ENCODE measurements at places on chromosomes 4 and X.

GRCh38 chr4:103482893-103483292, 236.9 kb downstream of the TACR3 start:
- DNase-seq = no peak

- no peak for DNase-seq
Observed at GRCh38 chr4:102554482-102554881, 53.3 kb downstream of the NFKB1 start.

DNA sequence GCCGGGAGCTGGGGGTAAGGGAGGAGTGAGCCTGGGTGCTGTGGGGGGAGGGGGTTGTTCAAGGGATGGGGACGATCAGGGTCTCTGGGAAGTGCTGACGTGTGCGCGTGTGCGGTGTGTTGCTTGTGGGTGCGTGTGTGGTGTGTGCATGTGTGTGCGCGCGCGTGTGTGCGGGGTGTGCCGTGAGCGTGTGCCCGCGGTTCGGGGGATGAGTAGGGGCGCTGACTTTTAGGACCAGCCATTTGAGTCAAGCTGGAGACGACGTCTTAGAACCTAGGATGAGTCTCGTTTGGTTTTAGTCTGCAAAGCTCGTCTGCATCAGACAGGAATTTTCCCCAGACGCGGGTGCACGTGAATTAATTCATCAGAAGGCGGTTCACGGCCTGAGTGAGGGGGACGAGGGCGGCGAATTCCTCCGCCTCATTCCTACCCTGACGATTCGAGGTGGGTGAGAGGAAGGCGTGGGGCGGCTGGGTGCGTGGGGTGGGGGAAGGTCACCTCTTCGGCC, 950 bp upstream of the TMEM271 start:
- no peak for DNase-seq

- DNase-seq = no peak
Observed at GRCh38 chr4:118345813-118346212, 7.0 kb downstream of the PRSS12 start.

GRCh38 chrX:19747652-19748610, 139.5 kb downstream of the SH3KBP1 start:
- DNase-seq = no peak

DNA sequence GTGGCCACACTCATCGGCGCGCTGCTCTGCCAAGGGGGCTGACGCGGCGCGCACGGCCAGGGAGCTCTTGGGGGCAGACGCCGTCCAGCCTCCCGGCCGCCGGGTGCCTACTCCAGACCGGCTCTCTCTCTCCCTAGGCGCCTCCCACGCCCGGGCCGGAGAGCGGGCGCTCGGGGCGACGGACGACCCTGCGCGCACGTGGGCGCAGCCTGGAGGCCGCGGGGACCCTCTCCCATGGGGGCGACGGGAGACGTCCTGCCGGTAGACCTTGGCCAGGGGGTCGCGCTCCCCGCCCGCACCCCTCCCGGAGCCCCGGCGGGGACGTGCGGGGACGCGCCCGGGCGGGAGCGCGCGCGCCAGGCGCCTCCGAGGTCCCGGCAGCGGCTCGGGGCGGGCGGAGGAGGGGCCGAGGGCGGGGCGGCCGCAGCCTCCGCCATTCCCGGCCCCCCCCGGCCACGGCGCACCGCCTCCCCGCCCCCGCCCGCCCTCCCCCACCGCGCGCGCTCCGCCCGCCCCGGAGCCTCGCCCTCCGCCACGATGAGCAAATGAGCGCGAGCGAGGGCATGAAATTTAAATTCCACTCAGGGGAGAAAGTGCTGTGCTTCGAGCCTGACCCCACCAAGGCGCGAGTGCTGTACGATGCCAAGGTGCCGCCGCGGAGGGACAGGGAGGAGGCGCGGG, at the start of gene MSL3:
MSL3 (plus strand) TSS at position 519 of the 681 bp plus-strand sequence; CDS start at position 546, 27 bp downstream.
- DNase-seq = no peak

DNA sequence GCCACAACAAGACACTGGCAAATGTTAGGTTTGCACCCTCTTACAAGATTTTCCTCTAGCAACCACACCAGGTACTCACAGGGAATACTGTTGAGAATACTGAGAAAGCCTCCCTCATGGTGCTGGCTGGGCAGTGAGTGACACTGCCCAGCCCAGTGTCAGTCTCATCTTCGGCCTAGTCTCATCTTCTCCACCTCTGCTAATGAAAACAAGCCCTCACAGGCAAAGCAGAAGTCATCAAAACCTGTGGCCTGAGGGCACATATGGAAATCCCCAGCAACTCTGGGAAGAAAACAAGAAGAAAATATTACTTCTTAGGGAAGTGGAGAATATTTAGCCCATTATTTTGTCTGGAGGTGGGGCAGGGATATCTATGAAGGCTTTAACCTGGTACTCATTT, 7.9 kb upstream of the ADAM29 start:
- DNase-seq = no peak

DNA sequence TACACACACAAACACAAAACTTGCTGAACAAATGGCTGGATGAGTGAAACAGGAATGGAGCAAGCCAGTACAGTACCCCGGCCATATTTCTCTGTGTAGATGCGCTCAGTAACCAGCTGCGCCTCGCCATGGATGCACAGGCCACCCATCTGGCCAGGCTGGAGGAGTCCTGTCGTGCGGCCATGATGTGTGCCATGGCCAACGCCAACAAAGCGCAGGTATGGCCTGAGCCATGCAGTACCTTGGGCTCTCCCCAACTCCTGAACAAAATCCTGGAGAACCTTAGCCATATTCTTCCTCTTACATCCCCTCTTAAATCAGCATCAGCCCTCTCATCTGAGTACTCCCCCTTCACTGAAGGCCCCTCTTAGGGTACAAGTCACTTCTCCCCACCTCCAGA, 4.4 kb downstream of the HSD17B10 start:
- DNase-seq = no peak

DNA sequence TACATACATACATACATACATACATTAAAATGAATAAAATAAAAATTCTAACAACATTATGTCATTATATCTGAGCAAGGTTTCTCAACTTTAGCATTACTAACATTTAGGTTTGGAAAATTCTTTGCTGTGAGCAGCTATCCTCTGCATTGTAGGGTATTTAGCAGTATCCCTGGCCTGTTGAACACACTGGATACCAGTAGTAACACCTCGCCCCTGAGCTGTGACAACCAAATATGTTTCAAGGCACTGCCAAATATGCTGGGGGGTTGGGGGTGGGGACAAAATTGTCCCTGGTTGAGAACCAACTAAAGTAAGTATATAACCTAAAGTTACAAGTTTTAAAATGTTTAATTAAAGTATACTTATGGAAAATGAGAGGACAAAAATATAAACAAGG, 860.9 kb upstream of the FTHL17 start:
- no peak for DNase-seq

- no peak for DNase-seq
Observed at GRCh38 chrX:155048977-155049619, 21.8 kb downstream of the CMC4 start.

- no peak for DNase-seq
Observed at GRCh38 chrX:48902776-48903175, 5.0 kb downstream of the PQBP1 start.

GRCh38 chr4:24105327-24106038, 215.6 kb upstream of the PPARGC1A start:
- DNase-seq = peak; percentile 78

DNA sequence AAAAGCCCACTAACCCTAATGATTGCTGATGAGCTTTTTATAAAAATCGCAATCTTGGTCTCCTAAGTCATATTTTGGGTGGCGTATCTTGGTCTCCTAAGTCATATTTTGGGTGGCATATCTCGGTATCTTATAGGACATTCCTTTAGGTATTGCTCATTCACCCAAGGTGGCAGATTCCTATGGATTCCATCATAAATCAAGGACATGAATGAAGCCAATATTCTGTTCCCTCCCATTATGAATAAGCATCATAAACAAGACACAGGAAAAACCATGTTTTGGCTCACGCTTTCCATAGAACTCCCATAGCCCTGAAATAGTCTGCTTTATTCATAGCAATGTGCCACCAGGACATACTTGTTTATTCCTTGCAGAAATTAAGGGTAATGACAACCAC, 95.0 kb upstream of the CD99 start:
- DNase-seq = no peak

DNA sequence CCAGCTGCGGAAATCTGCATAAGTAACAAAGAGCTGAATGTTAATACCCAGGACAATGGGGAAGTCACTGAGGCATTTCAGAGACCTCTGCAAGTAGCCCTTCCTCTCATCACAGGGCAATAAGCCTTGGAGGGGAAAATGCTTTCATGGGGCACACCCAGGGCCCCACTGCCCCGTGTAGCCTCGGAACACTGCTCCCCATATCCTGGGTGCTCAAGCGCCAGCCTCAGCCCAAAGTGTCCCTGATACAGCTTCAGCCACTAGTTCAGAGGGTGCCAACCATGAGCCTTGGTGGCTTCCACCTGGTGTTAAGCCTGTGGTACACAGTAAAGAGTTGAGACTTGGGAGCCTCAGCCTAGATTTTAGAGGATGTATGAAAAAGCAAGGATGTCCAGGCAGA, 402.8 kb upstream of the CXorf51A start:
- no peak for DNase-seq

DNA sequence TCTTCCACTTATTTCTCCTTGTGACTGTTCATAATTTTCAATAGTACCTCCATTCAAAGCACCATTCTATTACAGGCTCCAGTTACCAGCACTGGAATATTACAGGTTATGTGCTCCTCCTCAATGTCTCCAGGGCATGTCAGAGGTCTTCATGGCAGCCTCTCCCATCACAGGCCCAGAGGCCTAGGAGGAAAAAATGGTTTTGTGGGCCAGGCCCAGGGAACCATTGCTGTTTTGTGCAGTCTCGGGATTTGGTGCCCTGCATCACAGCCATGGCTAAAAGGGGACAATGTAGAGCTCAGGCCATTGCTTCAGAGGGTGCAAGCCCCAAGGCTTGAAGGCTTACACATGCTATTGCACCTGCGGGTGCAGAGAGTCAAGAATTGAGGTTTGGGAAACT, 7.2 kb upstream of the PNMA3 start:
- no peak for DNase-seq

DNA sequence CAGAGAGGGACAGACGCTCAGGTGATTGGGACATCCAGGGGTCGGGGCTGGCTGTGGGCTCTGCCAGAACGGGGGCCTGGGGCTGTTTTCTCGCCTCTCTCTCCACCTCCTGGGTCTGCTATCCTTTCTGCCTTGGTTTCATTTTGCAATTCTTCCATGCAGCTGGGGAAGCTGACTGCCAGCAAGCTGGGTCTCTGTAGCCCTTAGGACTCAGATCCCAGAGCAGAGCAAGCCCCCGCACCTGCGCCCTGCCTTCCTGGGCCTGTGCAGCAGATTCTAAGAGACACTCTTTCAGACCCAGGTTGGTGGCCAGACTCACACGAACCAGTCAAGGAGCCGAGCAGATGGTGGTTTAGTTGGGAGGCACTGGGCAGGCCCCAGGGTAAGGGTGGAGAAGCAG, 59.1 kb upstream of the GRPEL1 start:
- no peak for DNase-seq

- no peak for DNase-seq
Observed at GRCh38 chr4:77619408-77619807, 13.8 kb downstream of the CXCL13 start.

- no peak for DNase-seq
Observed at GRCh38 chrX:115589419-115589818, 28.4 kb downstream of the PLS3 start.

DNA sequence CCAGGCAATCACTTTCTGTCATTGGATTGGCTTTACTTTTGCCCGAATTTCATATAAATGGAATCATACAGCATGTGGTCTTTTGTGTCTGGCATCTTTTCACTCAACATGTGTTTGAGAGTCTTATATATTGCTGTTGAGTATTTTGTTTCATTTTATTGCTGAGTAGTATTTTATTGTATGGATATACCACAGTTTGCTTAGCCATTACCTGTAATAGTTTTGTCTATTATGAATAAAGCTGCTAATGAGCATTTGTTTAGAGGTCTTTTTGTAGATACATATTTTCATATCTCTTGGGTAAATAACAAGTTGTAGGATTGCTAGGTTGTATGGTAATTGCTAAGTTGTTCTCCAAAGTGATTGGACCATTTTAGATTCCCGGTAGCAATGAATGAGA, 105.7 kb downstream of the WWC2 start:
- DNase-seq = no peak

GRCh38 chr4:52846502-52846901, 15.6 kb upstream of the RASL11B start:
- DNase-seq = no peak

GRCh38 chr4:101596781-101597552, 193.6 kb upstream of the BANK1 start:
- no peak for DNase-seq

- DNase-seq = no peak
Observed at GRCh38 chrX:153820601-153821000, 9.7 kb downstream of the PDZD4 start.

- DNase-seq = no peak
Observed at GRCh38 chr4:4413373-4413725, 26.4 kb downstream of the NSG1 start.

GRCh38 chr4:178086320-178086719, 644.1 kb upstream of the AGA start:
- no peak for DNase-seq

GRCh38 chrX:54292755-54293154, 65.1 kb downstream of the WNK3 start:
- DNase-seq = no peak

DNA sequence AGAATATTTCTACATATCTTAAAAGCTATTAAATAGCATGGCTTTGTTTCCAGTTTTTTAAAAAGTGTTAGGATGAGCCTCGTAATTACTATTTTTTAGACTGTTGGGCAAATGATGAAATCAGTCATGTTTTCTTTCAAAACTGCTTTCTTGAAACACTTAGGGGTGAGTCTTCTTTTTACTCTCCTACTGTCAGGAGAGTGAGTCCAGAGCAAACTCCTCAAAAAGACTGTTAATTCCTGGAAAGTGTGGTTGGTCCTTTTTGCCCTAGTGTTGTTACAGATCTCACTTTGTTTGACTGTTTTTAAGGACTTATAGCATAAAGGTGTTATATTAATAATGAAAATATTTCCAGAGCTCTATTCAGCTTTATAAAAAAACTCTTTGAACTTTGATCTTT, 6.3 kb downstream of the GSTCD start:
- no peak for DNase-seq

DNA sequence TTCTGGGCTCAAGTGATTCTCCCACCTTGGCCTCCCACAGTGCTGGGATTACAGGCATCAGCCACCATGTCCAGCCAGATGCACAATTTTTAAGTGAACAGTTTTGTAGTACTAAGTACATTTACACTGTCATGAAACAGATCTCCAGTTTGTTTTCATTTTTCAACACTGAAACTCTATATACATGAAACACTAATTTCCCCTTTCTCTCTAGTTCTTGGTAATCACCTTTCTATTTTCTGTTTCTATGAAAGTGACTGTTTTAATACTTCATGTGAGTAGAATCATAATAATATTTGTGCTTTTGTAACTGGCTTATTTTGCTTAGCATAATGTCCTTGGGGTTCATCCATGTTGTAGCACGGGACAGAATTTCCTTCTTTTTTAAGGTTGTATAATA, 237.4 kb downstream of the CAMK2D start:
- DNase-seq = no peak
